ENCODE measurements at places on chromosomes 5 and 9. TPM values are rescaled to one million over a fixed set of nuclear protein-coding genes. Genes with fewer than 3 reads are reported as not detected.

CCDC183 gene
- not detected for total RNA-seq

FRRS1L gene
- not detected for total RNA-seq

MOB3B gene
- 0.30 TPM for total RNA-seq

PCDHB12 gene
- total RNA-seq: 0.13 TPM

PHF24 gene
- total RNA-seq: not detected

HAVCR1 gene
- total RNA-seq: not detected

SLC6A7 gene
- total RNA-seq: not detected

ADCY2 gene
- total RNA-seq: not detected

TPM2 gene
- 13.4 TPM for total RNA-seq

GZMA gene
- not detected for total RNA-seq

PCSK1 gene
- 2.8 TPM for total RNA-seq

TAS2R1 gene
- total RNA-seq: not detected

PCDHA8 gene
- total RNA-seq: not detected

LIFR gene
- total RNA-seq: 40.2 TPM

TRIM7 gene
- total RNA-seq: 16.6 TPM

C5orf46 gene
- not detected for total RNA-seq

SAXO1 gene
- not detected for total RNA-seq

FOXD4L3 gene
- total RNA-seq: not detected

TAF11L12 gene
- total RNA-seq: not detected

SLC24A2 gene
- total RNA-seq: not detected

ARHGEF28 gene
- total RNA-seq: 43.8 TPM

NMUR2 gene
- total RNA-seq: not detected

KIF24 gene
- 3.1 TPM for total RNA-seq

TMEM171 gene
- total RNA-seq: 17.6 TPM

SPINK6 gene
- not detected for total RNA-seq

ANKRD31 gene
- not detected for total RNA-seq

SPINK1 gene
- not detected for total RNA-seq

TOMM5 gene
- 173 TPM for total RNA-seq

PCDHGA2 gene
- 0.79 TPM for total RNA-seq

DND1 gene
- 0.10 TPM for total RNA-seq

ANKRD55 gene
- 2.3 TPM for total RNA-seq

SECISBP2 gene
- total RNA-seq: 23.8 TPM

DAB2IP gene
- 25.3 TPM for total RNA-seq

C1QTNF2 gene
- 0.20 TPM for total RNA-seq

SURF4 gene
- 222 TPM for total RNA-seq

RFX3 gene
- 4.8 TPM for total RNA-seq

GABRA1 gene
- total RNA-seq: not detected

PCDHGA4 gene
- 3.9 TPM for total RNA-seq

IFNA2 gene
- total RNA-seq: not detected

FAXDC2 gene
- total RNA-seq: 2.3 TPM

TEK gene
- 79.5 TPM for total RNA-seq

NUDT2 gene
- 48.1 TPM for total RNA-seq

PCDHB14 gene
- total RNA-seq: 0.20 TPM

CTXN3 gene
- total RNA-seq: not detected

PHF2 gene
- total RNA-seq: 13.2 TPM

DNAH5 gene
- 1.1 TPM for total RNA-seq

PCDHB4 gene
- total RNA-seq: 0.10 TPM

SV2C gene
- total RNA-seq: not detected

CTNND2 gene
- not detected for total RNA-seq

TBC1D2 gene
- total RNA-seq: 14.1 TPM

STOML2 gene
- 178 TPM for total RNA-seq
